EH (cell line): ENCODE measurements at places on chromosomes 1 and 21.

DNA sequence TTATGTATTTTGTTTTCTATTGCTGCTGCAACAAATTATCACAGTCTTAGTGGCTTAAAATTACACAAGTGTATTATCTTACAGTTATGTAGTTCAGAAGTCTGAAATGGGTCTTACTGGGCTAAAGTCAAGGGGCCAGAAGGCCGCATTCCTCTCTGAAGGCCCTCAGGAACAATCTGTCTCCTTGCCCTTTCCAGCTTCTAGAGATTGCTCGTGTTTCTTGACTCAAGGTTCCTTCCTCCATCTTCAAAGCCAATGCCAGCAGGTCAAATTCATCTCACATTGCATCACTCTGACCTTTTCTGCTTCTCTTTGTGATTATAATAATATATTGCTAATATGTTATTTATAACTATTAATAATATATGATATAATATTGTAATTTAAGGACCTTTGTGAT lies 97.1 kb downstream of the DIRAS3 start:
- DNase-seq = no peak

DNA sequence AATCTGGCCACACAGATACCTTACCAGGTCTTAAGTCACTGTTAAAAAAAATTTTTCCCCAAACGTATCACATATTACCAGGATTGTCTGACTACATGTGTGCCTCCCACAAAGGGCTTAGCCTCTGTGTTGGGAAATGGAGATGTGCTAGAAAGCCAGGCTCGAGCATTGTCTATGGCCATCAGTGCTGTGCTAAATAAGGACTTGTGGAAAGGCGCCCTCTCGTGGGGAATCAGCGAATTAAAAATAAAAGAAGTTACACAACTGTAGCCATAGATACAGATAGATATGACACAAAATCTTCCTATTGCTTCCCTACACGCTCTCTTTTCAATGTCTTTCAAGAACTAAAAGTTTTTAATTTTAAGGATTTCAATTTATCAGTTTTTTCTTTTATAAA lies 47.5 kb upstream of the CRNN start:
- DNase-seq = peak; percentile 76

- no peak for DNase-seq
Measured at GRCh38 chr1:20298626-20299025, 8.0 kb downstream of the VWA5B1 start.

DNA sequence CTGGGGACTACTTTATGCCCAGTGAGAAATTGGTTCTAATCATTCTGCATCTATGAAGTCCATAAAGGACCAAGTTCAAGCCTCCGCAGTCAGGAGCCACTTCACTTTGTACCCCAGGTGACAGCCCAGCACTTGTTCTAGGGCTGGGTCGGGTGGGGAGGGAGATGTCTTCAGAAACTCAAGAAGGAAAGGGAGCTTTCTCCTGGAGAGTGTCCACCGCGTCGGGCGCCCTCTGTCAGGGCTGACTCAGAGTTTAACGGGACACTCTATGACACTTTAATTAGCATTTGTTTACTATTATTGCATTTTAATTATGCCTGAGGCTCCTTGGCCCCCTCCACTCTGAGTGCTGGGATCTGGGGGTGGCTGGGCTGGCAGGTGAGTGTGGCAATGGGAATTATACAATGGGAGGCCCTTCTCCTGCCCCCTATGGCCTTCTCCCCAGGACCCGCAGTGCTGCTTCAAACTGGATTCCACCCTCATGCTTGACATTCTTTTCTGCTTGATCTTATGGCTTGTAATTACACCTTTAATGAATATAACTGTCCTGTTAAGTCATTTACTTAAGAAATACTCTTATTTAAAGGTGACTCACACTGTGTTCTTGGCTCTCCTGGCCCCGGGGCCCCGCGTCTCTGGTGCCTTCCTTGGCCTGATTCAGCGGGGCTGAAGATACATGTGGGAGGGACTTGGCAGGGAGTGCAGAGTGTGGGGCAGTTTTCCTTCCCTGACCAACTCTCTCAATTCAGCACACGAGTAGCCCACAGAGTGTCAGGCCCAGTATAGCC lies 136.6 kb downstream of the PLXNA2 start:
- DNase-seq = peak; percentile 92

GRCh38 chr1:43239484-43239883 lies 30.3 kb upstream of the TMEM125 start:
- no peak for DNase-seq

GRCh38 chr1:237043846-237044636 lies 2.1 kb downstream of the RYR2 start:
- DNase-seq = no peak

- DNase-seq = no peak
Measured at GRCh38 chr1:156081917-156082308, 352 bp downstream of the MEX3A start.

GRCh38 chr1:167442142-167442848 lies 76.0 kb downstream of the CD247 start:
- peak; percentile 75 for DNase-seq

- no peak for DNase-seq
Measured at GRCh38 chr1:211985556-211986264, 49.6 kb downstream of the INTS7 start.

- no peak for DNase-seq
Measured at GRCh38 chr1:55539652-55540512, 324.7 kb upstream of the USP24 start.

- no peak for DNase-seq
Measured at GRCh38 chr1:163186862-163187261, 15.9 kb downstream of the RGS5 start.

- no peak for DNase-seq
Measured at GRCh38 chr1:177753655-177754054, 216.2 kb downstream of the SEC16B start.

- DNase-seq = no peak
Measured at GRCh38 chr1:68218490-68218889, 13.8 kb downstream of the WLS start.

- DNase-seq = no peak
Measured at GRCh38 chr1:34529935-34530859, 224.7 kb upstream of the GJB5 start.

DNA sequence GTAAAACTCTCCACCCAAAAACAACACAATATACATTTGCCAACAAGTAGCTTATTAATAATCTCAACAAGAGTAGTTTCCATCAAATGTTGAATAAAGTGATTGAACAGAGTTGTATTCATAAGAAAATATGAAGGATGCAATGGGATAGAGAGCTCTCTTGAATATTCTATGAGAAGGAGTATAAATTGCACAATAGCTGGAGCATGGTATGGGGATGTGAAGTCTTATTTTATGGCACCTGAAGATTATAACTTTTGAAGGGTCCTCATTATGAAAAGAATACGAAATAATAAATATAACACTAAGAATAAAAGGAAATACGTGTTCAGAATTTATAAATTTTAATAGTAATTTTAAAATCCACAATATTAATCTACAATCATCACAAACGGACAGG lies 1415.1 kb downstream of the KCNT2 start:
- no peak for DNase-seq

GRCh38 chr1:232059726-232060374 lies 433.3 kb downstream of the DISC1 start:
- no peak for DNase-seq

DNA sequence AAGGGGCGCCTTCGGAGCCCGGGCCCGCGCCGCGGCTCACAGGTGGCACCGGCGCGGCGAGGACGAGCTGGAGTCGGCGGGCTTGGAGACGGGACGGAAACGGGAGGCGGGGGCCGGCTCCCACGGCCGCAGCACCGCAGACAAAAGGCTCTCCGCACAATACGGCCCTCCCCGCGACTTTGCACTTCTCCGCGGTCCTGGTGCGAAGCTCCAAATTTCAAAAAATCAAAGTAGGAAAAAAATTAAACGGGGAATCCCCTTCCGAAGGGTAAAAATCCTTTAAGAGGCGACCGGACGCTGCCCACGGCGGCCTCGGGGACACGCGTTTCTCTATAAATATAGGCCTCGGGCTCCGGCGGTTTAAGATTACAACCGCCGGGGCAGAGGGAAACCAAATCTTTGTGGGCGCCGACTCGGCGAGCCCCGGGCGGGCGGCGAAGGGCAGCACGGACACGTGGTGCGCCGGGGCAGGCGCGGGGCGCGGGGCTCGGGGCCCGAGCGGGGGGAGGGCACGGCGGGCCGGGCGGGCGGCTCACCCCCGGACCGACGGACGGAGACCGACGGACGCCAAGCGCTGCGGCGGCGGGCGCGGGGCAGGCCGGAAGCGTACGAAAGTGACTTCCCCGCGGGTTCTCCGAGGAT lies 453 bp downstream of the PABPC4 start:
- peak; percentile 45 for DNase-seq

- peak; percentile 76 for DNase-seq
Measured at GRCh38 chr1:241828463-241829021, 19.5 kb upstream of the EXO1 start.

DNA sequence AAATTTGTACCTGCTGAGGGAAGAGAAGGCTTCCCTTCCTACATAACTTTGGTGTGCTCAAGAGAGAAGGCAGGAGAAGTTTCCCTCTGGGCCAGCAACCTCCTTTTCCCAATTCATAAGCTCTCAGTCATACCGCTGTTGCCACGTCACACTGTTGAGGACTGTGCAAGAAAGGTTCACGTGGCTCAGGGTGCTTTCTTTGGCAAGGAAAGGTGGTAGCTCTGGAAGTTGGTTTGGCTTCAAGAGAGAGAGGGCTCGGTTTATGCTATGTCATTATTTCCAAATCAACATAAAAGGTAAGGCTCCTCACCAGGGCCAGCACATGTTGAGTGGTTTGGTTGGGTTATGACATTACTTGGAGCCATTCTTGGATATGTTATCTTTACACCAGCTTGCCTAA lies 77.3 kb downstream of the TNFSF18 start:
- DNase-seq = no peak

GRCh38 chr1:111561328-111561727 lies 57.9 kb upstream of the ADORA3 start:
- DNase-seq = no peak

DNA sequence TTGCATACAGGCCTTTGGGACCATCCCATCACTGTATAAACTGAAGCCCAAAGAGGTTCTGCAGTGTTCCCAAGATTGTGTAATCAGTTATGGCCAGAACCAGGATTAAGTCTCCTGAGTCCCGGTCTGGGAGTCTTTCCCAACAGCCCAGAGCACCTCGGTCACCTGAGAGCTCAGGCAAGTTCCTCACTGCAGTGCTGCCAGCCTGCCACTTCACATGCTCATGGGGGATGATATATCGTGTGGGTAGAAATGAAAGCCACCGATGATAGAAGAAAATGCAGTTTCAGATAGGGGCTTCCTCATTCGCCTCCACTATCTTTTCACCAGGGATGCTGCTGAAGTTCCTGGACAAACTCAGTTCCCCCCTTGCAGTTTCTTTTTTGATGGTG lies 30.4 kb downstream of the FHAD1 start:
- DNase-seq = no peak

DNA sequence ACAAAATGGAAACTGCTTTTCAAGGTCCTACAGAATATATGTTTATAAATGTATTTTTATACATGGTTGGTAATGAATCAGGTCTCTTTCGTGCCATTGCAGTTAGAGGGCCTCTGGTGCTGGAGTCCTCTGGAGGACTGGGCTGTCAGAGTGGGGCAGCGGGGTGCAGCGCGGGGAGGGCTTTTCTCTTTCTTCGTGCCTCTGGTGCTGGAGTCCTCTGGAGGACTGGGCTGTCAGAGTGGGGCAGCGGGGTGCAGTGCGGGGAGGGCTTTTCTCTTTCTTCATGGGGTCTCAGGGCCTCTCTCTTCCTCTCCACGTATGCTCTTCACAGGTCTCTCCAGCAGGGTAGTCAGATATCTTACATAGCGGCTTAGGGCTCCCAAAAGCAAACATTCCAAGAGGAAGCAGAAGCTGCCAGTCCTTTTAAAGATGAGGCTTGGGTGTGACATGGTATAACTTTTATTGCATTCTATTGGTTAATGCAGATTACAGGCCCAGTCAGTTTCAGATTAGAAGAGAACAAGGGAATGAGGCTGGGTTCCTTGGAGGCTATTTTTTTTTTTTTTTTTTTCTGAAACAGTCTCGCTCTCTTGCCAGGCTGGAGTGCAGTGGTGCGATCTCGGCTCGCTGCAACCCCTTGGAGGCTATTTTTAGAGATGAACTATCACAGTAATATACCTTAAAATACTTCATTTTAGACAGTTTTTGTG lies 13.1 kb downstream of the SDCCAG8 start:
- DNase-seq = no peak

- DNase-seq = no peak
Measured at GRCh38 chr1:230119340-230119739, 52.3 kb downstream of the GALNT2 start.
